ENCODE measurements at places on chromosomes 5 and 9.

DNA sequence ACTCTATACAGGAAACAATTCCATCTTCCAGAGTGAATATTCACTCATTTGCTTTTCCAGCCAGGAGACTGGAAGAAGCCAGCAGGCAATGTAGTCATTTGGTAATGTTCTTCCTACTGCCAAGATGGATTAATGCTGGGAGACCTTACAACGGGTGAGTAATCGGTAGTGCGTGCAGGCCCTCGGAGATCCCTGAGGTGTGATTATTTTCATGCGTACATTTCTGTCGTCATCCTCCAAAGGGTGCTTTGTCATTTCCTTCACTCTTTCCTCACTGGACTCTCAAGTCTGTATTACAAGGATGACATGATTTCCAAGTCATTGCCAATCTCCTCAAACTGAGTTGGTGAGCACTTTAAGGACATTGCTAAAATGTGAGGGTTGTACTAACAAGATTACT lies 263.5 kb downstream of the CWC27 start:
- DNase-seq: no peak

GRCh38 chr5:163595932-163596607 lies 90.7 kb downstream of the MAT2B start:
- DNase-seq: no peak

DNA sequence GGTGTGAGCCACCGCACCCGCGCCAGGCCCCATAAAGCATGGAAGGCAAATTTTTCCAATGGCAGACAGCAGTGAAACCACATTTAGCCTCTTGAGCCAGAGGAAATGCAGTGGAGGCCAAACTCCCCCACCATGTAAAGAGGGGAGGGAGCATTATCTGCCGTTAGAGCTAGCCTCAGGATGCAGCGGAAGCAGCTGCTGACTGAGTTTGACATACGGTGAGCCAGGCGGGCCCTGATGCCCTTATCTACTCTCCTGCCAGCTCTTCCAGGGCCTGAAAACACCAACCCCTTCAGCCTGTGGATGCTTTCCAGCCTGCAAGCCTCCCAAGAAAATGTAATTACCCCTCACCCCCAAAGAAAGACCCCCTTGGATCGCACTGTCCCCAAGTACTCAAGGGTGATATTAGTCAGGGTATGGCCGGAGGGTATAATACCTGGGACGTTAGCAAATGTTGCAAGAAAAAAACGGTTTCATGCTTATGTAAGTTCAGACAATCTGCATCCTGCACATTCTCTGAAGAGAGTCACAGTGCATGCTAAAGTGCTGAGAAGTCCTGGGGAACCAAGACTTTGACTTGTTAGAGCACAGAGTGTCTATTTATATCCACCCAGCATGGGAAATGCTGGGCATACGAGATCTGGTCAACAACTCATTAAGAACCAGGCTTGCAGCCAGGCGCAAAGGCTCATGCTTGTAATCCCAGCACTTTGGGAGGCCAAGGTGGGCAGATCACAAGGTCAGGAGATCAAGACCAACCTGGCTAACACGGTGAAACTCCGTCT lies 11.3 kb upstream of the GGTA1 start:
- DNase-seq: no peak

GRCh38 chr9:114674798-114675540 lies 7.0 kb downstream of the TEX48 start:
- no peak for DNase-seq

DNA sequence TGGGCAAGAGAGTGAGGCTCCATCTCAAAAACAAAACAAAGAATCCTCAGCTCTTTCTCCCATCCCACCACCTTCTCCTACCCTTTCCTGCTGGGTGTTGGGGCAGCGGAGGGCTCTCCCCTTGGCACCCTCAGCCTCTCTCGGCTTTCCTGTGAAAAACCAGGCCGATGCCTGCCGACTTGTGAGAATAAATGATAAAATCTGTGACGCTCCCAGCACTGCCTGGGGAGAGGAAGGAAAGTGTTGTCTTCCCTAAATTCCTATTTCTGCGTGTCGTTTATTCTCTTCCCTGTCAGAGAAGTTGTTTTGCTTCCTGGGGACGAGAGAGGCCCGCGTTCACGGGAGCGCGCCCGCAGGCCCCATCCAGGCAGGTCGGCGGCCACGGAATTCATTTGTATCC lies 19.7 kb downstream of the NEK6 start:
- DNase-seq: no peak

- no peak for DNase-seq
These were observed 86.9 kb downstream of the FRMD3 start for GRCh38 chr9:83451308-83451707.

DNA sequence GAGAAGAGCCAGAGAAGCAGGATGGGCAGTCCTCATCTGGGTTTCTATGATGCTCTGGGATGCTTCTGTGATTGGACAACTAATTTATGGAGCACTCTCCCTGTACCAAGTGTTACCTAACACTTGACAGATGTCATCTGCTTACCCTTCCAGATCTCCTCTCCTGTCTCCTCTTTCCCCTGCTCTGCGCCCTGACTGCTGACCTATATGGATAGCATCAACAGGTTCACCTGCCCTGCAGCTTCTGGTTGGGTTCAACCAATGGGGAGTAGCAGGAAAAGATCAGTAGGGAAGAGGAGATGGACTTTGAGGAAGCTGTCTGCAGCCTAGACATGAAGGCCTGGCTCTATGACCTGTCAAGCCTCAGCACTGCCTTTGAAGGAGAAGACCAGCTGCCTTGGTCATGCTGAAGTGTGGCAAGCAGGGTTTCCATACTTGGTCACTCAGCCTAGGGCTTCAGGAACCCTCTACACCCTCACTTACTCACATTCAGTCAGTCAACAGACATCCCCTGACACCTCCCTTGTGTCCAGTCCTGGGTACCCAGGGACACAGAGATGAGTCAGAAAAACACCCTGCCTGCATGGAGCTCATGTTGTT lies 11.3 kb upstream of the P4HA2 start:
- DNase-seq: no peak

- DNase-seq: peak; percentile 29
These were observed 545.2 kb downstream of the CSNK1G3 start for GRCh38 chr5:124056991-124057723.

DNA sequence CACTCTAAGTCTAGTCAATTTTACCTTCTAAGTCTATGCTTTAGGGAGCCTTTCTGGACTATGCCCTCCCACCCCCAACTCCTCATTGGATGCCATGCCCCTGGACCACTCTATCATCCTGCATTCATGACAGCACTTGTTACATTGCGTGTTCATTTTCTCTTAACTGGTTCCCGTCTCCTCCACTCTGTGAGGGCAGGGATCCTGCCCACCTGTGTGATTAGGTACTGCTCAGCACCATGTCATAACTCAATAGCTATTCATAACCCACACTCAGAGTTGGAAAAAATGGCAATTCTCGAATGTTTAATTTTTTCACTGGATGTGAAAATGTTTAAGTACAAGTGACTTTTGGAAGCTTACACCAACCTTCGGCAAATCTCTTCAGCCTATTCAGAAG lies 88.5 kb downstream of the PRLR start:
- DNase-seq: no peak

DNA sequence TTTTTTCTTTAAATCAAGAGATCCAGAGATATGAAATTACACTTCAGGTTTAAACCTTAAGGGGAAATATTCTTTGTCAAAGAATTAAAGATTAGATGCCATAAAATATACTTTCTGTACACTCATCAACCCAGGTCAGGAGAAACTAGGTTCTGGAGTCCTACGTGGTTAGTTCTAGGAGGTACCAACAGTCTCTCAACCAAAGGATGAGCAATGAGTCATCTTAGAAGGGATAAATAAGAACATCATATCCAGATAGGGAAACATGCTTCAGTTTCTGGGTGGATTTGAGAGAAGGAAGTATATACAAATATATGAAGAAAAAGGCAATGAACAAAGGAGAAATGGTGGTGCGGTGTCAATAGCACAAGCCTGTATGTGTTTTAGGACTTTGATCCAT lies 98.2 kb downstream of the CSNK1G3 start:
- no peak for DNase-seq
